ENCODE measurements at places on chromosomes 1 and 21. TPM values are rescaled to one million over a fixed set of nuclear protein-coding genes. Genes with fewer than 3 reads are reported as not detected.

- no peak for DNase-seq
Measured at GRCh38 chr1:51230501-51231078, 5.5 kb upstream of the RNF11 start.

GRCh38 chr1:33824971-33825370, 38.9 kb upstream of the HMGB4 start:
- no peak for DNase-seq

- DNase-seq: no peak
Measured at GRCh38 chr1:89705901-89706699, 73.2 kb downstream of the LRRC8C start.

- no peak for DNase-seq
Measured at GRCh38 chr1:171119648-171120047, 28.9 kb downstream of the FMO3 start.

DNA sequence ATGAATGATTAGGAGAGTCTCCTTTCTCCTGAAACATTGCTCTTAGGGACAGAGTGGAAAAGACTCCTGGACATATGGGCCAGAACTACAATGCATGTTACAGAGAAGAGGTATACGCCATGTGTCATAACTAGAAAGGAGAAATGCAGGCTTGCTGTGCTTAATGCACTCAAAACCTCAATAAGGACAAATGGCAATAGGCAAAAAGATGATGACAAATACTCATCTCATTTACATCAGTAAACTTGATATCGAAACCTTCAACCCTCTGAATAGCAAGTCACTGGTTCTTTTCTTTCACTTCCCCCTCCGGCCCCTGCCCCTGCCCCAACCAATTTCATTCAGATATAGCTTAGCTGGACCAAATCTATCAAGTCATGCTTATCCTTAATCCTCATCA, 1.9 kb upstream of the GPR88 start:
- DNase-seq: no peak

The ACTA1 gene
- not detected for total RNA-seq

- no peak for DNase-seq
Measured at GRCh38 chr1:83761167-83762038, 237.5 kb downstream of the TTLL7 start.

DNA sequence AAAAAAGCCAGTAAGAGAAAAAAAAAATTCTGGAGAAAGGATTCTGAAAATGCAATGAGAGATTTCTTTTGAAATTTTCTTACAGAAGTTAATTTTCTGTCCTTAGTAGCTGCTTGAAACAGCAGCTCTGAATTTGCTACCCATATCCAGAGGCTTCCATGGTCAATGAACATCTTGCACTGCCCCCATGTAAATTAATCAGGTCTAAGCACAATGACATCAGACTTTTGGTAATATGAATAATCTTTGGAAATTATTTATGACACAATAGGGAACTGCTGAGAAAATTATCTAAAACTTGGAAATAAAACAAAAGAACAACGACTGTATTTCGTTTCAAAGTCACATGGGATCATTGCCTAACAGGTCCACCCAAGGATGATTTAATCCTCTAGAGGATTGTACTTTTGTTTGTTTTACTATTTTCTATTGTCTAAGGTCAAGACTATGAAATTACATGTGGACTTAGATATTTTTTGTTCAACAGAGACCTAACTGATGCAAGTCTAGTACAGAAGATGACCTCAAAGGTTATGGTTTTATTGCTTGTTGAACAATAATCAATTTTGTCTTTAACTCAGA, 312.1 kb downstream of the BACH1 start:
- no peak for DNase-seq

GRCh38 chr1:13922466-13923110, 222.6 kb downstream of the PRDM2 start:
- no peak for DNase-seq

GRCh38 chr21:19712441-19712840, 1285.8 kb upstream of the NCAM2 start:
- DNase-seq: no peak

DNA sequence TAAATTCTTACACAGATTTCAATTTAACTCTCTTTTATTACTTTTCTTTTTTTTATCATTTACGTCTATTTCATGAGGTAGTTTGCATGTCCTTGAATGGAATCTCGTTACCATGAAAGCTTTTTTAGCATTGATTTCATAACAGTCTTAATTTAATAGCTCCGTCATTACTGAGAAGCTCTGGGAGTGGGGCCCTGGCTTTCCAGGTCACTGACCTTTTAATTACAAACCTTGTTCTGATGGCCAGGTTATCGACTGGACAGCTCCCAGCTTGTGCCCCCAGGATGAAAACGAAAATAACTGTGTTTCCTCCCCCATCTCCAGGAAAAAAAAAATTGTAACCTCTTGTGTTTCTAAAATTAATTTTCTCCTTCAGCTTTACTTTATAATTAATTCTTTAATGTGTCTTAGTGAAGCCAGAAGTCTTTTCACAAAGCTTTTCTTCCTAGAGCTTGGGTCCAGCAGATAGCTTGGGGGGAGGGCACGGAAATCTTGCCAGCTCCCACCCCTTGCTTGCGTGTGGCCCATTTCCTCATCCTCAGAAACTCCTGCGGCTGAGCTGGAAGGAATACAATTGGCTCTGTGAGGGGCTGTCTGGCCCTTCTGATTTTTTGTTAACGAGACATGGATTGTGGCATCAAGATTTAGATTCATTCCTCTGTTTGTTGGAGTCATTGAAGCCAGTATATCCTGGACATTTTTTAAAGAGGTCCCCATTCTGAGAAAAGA, 65.7 kb downstream of the PEX14 start:
- DNase-seq: no peak

DNA sequence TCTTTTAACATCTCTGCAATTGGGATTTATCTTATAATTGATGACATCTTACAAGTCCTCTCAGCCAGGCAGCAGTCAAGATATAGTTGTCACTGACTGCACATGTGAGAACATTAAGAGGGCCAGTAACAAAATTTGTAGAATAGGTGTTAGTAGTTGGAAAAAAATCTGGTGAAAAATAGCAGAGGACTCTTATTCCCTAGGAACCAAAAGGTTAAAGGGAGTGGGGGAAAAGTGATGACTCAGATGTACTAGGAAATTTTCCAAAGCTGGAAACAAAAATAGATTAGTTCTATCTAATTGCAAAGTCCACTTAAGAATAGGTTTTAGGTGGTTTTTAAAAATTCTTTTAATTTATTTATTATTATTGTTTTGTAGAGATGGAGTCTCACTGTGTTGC, 3.6 kb downstream of the NUP210L start:
- no peak for DNase-seq

DNA sequence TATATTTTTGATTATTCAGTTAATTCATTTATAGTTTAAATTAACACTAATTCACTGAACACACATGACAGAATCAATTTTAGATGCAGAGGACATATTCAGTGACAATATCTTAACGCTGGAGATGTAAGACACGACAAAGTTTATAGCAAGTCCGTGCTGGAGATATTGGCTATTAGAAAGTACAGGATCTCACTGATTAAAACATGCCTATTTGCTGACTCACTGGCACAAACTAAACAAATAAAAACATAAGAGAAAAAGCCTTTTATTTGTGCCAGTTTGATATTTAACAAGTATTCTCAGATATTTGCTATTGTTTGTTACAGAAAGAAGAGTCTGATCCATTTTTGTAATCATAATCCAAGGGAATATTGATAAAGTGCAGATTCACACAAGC, 1122.9 kb upstream of the B3GALT2 start:
- no peak for DNase-seq

DNA sequence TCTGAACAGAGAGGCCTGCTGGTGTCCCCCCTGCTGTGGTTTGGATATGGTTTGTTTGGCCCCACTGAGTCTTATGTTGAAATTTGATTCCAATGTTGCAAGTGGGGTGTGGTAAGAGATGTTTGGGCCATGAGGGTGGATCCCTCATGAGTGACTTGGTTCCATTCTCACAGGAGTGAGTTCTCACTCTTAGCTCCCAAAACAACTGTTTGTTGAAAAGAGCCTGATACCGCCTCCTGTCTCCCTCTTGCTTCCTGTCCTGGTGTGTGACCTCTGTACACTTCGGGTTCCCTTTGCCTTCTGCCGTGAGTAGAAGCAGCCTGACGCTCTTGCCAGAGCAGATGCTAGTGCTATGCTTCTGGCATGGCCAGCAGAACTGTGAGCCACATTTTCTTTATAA, 60.5 kb downstream of the C21orf91 start:
- no peak for DNase-seq

DNA sequence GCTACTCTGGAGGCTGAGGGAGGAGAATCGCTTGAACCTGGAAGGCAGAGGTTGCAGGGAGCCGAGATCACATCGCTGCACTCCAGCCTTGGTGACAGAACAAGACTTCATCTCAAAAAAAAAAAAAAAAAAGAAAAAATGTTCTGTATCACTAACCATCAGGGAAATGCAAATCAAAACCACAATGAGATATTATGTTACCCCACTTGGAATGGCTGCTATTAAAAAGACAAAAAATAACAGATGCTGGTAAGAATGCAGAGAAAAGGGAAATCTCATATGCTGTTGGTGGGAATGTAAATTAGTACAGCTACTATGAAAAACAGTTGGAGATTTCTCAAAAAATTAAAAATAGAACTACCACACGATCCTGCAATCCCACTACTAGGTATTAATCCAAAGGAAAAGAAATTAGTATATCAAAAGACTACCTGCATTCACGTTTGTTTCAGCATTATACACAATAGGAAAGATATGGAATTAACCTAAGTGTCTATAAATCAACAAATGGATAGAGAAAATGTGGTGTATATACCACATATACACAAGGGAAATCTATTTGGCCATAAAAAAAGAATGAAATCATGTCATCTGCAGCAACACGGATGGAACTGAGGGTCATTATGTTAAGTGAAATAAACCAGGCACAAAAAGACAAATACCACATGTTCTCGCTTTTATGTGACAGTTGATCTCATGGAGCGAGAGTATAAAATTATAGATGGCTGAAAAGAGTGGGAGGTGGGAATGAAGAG, 62.6 kb downstream of the ABL2 start:
- DNase-seq: no peak

- peak; percentile 26 for DNase-seq
Measured at GRCh38 chr1:221961532-221962292, 219.8 kb upstream of the DUSP10 start.

GRCh38 chr1:160835751-160836150, 26.9 kb downstream of the CD244 start:
- no peak for DNase-seq

The CYP4A22 gene
- total RNA-seq: 0.07 TPM

DNA sequence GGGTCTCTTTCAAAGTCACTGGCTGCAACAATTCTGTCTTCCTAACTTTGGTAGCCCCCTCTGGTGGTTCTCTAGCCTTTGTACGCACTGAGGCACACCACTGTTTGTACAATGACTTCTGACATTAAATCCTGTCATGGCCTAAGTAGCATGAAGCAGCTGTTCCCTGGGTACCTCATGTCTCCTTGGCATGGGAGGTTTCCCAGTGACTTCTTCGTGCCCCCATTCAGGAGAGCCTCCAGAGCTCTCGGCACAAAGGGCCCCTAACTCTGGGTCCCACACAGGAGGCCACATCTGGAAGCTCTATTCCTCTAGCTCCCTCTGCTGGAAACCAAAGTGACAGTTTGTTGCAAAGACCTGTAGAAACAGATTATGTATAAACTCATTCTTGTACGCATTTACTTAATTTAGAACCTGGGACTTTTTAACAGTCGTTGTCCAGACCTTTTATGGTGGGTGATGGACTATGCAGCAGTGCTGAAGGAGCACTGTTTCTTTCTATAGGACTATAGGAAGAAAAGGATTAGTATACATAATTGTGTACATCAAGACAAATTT, 13.4 kb downstream of the SWT1 start:
- DNase-seq: peak; percentile 79

The CDC20 gene
- 224 TPM for total RNA-seq

GRCh38 chr1:97505816-97506215, 415.0 kb downstream of the DPYD start:
- DNase-seq: no peak

DNA sequence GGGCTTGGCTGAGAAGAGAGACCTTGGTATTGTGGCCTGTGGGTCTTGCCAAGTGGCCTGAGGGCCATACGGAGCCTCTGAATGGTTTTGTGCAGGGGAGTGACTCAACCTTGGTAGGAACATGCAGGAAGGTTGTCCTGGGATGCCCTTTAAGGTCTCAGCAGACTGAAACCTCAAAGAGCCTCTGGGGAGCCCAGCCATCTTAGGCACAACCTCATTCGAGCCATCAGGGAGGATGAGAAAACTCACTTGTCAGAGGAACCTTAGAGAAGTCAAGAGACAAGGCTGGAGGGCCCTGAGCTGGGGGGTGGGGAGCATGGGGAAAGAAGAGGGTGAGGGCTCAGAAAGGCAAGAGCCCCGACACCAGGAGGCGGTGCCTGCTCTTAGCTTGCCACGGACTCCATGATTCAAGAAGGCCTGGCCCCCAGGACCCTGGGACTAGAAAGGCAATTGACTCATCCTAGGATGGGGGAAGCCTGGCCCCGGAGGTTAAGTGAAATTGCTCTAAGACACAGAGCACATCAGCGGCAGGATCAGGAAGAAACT, 13.0 kb downstream of the IFI6 start:
- DNase-seq: no peak

DNA sequence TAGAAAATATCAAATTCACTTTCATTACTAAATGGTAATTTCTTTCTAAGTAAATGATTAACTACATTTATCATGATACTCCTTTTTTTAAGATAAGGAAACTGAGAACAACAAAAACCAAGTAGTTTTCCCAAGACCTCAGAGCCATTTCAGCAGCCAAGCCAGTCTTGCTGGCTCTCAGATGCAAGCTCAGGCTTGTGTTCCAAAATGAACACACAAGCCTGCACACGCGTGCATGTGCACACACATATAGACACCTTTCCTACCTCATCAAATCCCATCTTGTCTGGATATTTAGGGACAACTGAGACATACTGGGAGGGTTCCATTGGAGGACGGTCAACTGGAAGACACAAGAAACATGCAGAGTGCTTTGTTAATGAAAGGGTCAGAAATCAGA, 83.0 kb downstream of the COLGALT2 start:
- DNase-seq: no peak

The KCNA2 gene
- total RNA-seq: not detected

GRCh38 chr1:236396665-236397043, 2.6 kb downstream of the EDARADD start:
- no peak for DNase-seq

GRCh38 chr1:58155418-58156123, 391.0 kb downstream of the OMA1 start:
- peak; percentile 28 for DNase-seq

GRCh38 chr1:47627471-47628370, 189.9 kb downstream of the FOXD2 start:
- DNase-seq: no peak

DNA sequence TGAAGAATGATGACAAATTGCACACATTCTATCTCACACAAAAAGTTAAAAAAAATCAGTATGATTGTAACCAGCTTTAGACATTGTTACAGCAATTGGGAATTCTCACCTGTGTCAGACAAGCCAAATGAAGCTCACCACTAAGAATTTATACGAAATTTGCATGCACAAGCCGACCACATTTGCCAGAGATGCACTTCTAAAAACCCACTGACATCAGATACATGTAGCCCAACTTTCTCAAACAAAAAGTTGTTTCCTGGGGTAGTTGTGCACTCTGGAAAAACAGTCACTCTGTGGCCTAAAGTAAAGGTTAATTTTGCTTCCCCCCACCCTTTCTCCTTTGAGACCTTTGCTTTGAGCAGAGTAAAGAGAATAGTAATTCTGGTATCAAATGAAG, 67.9 kb upstream of the IL12RB2 start:
- no peak for DNase-seq

- DNase-seq: no peak
Measured at GRCh38 chr1:168970926-168971659, 135.4 kb upstream of the ATP1B1 start.
